ENCODE measurements at places on chromosomes 2 and 18.

- no peak for DNase-seq
Observed at GRCh38 chr18:23809415-23809814, 120.2 kb downstream of the LAMA3 start.

- DNase-seq = no peak
Observed at GRCh38 chr2:24863641-24864040, 56.4 kb downstream of the ADCY3 start.

DNA sequence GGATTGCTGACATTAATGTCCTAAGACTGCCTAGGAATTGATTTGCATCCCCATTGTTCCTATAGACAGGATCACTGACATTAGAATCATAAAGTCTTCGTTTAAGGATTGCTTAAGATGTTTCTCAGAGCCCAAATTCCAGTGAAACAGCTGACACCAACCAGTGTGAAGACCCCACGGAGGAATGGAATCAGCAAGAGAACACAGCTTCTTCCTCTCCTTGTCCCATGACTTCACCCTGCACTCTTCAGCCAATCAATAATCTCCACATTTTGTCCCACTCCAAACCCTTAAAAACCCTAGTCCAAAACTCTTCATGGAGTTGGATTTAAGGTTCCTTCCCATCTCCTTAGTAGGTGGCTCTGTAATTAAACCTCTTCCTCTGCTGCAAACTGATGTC lies 157.0 kb upstream of the NDUFV2 start:
- no peak for DNase-seq

DNA sequence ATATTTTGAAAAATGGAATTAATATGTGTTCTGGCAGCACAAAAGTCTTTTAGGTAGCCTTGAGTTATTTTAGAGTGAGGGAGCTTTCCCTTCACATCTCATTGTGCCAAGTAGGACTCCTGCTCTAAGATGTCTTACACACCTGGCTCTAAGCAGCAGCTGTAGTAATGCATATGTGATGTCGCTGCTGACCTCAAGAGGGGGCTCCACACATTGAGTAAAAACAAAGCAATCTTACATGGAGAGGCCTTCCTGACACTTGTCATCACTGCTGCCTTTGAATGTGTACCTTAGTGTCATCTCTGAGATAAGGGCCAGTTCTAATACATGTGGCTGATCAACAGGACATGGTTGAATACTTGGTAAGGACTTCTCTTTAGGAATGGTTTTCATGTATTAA lies 75.8 kb downstream of the ACTR3 start:
- DNase-seq = no peak
